ENCODE measurements at places on chromosomes 2 and 18.

GRCh38 chr2:102520009-102520408 is 47.0 kb downstream of the SLC9A4 start:
- DNase-seq, result no peak

GRCh38 chr2:8132351-8132831 is 549.5 kb upstream of the ID2 start:
- DNase-seq, result no peak

DNA sequence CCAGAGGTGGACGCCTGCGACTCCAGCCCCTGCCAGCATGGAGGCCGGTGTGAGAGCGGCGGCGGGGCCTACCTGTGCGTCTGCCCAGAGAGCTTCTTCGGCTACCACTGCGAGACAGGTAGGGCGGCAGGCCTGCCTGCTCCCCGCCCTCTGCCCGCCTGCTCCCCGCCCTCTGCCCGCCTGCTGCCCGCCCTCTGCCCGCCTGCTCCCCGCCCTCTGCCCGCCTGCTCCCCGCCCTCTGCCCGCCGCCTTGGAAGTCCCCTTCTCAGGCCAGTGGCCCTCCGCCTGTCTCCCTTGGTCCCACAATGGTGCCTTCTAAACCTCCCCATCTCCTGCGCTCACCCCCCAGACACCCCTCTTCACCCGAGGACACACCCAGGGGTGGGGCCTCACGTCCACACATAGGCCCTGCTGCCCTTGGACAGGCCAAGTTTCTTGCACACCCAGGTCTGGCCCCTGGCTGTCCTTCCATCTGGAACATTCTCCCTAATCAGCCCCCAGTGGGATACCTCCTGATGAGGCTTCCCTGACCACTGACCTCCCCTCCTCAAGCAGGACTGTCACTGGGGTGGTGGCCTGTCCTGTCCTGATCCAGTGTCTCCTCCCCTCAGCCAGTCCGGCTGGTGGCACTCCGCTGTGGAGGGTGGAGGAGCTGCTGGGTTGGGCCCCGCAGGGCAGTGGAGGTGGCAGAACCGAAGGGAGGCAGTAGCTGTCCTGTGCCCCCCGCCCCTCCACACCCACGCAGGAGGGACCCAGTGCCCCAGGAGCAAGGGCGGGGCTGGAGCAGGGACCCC is 37.9 kb downstream of the MTERF4 start:
- DNase-seq, result peak; percentile 32

DNA sequence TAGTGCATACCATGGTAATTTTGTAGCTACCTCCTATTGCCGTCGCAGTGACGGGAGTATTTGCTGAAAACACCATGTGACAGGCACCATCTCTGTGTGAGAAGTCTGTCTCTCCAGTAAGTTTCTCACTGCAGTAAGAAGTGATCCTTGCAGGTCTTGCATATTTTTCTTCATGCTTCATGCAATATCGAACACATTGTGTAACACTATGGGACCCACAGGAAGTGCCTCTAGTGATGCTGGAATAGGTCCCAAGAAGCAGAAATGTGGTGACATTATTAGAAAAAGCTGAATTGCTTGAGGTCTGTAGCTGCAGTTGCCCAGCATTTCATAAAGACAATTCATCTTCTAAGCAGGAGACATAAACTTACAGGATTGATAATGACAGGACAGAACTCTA is 167.6 kb downstream of the DCDC2C start:
- no peak for DNase-seq

GRCh38 chr2:96271995-96272394 is 6.0 kb downstream of the CIAO1 start:
- DNase-seq, result no peak

GRCh38 chr2:215028231-215028630 is 110.2 kb downstream of the ABCA12 start:
- DNase-seq, result no peak

DNA sequence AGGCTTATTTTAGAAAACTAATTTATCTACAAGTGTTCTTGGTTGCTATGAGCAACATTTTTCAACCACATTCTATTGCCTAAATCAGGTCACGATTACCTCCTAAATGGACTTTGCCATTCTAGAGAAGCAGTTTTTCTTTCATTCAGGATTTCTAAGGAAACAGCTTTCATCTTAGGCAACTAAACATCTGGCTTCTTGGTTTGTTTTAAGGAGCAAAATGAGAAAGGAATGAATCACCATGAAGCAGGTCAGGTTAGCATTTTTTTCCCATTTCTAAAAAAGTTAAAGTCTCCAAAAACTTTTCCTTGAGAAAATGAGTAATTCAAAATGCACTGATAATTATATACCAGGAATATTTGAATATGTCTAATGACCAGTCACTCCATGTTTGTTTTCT is 114.8 kb downstream of the GAREM1 start:
- DNase-seq, result no peak

GRCh38 chr2:217857624-217858506 is 144.9 kb downstream of the TNS1 start:
- DNase-seq, result no peak

DNA sequence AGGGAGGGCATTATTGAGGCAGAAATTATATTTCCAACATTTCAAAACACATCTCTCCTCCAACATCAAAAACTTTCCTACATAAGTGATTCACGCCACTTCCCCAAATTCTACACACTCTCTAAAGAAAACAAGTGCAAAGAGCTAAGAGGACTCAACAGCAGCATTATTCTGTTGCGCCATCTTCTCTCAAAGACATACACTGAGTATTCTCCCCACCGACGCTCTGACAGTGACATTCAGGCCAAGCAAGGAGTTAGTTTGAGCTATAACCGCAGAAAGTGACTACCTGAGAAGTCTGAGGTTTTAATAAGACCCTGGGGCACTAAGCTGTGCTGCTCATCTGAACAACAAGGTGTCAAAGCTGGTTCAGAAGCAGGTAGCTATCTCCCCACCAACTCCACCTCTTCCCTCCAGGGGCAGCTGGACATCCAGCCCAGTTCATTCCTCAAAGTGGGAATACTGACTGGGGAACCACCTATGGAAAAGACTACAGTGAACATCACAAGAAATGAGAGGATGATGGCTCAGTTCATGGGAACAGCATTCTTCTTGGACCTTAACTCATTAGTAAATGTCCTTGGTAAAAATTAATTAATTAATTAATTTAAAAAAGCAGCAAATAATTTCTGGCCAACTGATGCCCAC is 309.5 kb upstream of the CCDC68 start:
- DNase-seq, result no peak

GRCh38 chr18:59842947-59843346 is 56.8 kb upstream of the PMAIP1 start:
- no peak for DNase-seq

DNA sequence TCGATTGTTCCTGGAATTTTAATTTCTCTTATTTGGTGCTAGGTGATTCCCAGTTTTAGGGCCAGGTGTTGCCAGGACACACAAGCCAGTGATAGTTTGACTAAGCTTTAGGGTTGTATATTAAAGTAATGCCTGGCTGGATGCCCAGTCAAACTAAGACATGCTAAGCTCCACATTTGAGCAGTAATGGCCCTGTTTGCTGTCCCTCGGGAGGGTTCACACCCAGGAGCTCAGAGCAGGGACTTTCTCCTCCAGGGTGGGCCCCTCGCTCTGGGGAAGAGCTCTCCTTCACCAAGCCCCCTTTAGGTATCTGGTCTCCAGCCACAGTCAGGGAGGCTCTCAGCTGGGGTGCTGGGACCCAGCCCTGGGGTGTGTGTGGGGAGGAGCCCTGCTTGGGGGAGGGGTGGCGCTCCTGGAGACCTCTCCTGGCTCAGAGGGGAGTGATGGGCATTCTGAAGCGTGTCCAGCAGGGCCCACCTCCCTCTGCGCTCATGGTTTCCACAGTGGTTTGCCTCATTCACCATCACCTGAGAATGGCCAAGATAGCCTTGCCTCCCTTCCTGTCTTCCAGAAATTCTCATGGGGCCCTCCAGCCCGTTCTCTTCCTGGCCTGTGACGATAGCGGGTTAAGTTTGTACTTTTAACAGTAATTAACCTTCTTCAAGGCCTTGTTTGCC is 31.7 kb downstream of the INPP4A start:
- DNase-seq, result no peak

- DNase-seq, result no peak
Measured at GRCh38 chr2:98474979-98475632, 30.4 kb downstream of the INPP4A start.

DNA sequence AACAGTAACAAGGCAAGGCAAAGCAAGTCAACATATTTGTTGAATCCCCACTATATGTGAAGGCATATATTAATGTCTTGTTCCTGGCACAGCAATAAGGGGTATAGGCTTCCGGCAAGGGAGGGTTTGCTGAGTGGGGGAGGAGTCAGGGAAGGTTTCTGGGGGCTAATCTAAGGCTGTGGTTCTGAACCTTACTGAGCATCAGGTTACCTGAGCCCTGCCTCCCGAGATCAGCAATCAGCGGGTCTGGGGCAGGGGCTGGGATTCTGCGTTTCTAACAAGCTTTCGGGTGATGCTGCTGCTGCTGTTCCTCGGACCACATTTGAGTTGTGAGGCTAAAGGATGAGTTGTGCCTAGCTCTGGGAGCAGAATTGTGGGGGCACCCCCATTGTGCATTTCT is 401.7 kb upstream of the SPRED2 start:
- no peak for DNase-seq

- DNase-seq, result no peak
Measured at GRCh38 chr2:170711196-170711773, 3.9 kb upstream of the SP5 start.

DNA sequence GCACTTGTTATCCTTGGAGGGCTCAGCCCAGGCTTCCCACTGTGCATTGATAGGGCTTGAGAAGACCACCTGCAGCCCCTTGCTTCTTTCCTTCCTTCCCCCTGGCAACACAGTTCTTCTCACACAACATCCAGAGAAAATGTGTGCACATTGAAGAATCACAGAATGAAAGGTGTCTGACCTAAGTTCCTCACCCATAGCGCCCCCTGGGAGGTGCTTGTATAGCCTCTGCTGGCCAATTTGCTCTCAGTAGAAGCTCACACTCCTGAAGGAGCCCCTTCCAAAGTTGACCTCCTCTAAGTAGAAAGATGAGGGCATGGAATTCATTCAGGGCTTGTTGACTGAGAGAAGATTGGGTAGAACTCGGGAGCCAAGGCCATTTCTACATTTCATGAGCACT is 758.4 kb upstream of the KLHL29 start:
- DNase-seq, result no peak

GRCh38 chr2:200174433-200175216 is 131.9 kb upstream of the SPATS2L start:
- no peak for DNase-seq

- no peak for DNase-seq
Measured at GRCh38 chr18:26021061-26021754, 69.2 kb downstream of the SS18 start.

- no peak for DNase-seq
Measured at GRCh38 chr18:24791751-24792545, 331.5 kb downstream of the HRH4 start.

- DNase-seq, result no peak
Measured at GRCh38 chr2:75276093-75277029, 77.0 kb upstream of the TACR1 start.

- peak; percentile 46 for DNase-seq
Measured at GRCh38 chr2:172226244-172227061, 123.8 kb upstream of the DLX2 start.

DNA sequence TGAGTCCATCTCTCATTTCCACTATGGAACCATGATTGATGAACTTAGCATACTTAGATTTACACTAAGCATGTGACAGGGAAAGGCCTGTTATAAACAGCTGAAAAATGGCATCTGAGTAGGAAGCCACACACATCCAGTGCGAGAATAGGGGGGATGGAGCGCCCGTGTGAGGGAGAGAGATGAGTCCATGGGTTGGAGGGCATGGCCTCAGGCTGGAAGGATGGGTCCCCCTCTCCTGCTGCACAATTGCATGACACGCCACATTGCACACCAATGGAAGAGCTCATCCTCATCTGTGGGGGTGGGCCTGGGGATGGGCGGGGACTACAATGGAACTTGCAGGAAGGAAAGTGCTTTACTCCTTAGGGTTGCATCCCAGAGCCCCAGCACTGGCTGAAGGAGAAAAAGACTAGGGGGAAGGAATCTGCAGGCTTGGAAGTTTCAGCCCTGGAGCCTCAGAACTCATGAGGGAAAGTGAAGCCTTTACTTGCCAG is 46.4 kb upstream of the CXCR4 start:
- no peak for DNase-seq

GRCh38 chr2:128441341-128442052 is 122.8 kb upstream of the HS6ST1 start:
- DNase-seq, result no peak

DNA sequence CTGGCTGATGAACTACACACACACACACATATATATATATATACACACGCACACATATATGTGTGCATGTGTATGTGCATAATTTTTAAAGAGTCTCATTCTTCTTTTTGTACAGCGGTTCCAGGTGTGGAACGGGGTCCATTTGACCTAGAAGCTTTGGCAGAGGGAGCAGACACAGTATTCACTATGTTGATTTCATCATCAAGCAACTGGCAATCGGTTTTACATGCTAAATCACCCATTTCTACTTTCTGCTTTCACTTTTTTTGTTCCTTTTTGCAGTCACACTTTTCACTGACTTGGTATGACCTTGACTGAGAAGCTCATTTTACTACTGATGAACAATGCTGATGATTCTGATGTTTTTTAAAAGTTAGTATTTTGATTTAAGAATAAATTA is 63.0 kb upstream of the PGAP1 start:
- no peak for DNase-seq

GRCh38 chr2:238585836-238586821 is 159.4 kb downstream of the ASB1 start:
- no peak for DNase-seq

DNA sequence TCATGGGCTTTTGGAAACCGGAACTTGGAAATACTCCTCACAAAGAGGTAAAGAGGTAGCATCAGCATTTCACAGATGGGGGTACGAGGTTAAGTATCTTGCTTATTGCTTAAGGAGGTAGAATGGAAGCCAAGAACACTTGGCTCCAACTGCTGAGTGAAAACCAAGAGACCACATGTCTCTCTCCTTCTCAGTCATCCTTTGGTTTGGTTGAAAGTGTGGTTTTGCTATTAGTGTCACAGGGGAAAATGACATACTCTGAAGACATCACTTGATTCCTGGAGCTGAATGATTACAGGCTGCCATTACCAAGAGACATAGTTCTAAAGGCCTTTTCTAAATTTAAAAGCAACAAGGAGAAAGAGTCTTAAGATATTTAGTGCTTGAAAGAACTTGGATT is 41.5 kb downstream of the ANTXR1 start:
- no peak for DNase-seq

DNA sequence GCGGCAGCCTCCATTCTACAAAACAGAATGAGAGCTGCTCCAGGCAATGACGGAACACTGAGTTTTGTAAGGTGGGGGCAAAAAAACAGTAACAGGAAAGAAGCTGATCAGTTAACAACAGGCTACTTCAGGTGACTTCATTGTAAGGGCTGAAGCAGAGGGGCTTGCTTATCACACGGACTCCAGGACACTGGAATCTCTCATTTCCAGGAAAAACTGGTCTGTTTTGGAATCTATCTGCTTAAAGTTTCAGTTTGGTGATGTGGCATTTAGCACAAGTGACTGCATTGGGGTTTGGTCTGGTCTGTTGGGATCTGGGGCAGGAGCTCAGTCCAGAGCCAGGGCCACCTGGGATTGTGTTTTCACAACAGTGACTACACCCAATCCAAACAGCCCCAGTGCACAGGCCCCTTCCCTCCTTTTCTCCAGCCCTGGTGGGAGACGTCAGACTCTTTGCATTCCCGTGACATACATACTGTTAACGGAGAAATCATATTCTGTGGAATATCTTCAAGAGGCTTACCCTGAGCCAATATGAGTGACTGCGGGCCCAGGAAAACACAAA is 14.1 kb downstream of the AMER3 start:
- DNase-seq, result no peak

Measured in CD8-positive, alpha-beta T cell (primary cell).